ENCODE measurements at places on chromosomes 7 and 10.

DNA sequence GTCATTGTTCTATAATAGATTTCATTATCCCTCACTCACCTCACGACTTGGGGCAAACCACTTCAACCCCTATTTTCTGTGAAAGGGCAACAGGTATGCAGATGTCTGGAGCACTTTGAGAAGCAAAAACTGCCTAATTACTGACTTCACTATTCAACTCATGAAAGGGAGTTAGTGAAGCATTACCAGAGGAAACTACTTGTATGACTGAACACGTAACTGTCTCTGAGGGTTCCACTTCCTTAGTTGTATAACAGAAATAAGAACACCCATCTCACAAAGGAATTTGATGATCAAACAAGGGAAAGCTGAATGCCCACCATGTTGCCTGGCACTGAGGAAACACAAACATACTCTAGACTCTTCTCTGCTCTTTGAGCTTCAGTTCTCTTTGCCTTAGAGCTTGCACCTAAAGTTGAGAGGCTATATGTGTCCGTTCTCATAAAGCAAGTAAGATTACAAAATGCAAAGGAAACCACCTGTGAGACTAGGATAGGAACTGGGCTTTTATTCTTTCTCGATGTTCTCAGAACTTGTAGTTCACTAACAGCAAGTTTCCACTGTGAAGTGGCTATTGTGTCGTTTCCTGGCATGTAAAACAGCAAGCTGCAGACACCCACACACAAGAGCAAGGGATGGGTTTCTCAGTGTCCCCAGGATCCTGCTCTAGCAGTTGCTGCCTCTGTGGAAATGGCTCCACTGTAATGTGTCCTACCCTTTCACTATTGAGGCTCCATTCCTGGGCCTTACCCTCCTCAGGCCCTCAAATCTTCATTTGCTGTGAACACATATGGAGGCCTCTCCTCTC lies 2.6 kb downstream of the TMEM243 start:
- DNase-seq, result peak; percentile 46

- DNase-seq, result no peak
These were observed 13.5 kb downstream of the ATP6V0E2 start for GRCh38 chr7:149887311-149887710.

- DNase-seq, result no peak
These were observed 1219.8 kb downstream of the GATA3 start for GRCh38 chr10:9274206-9274755.

- no peak for DNase-seq
These were observed 3.3 kb downstream of the CRYGN start for GRCh38 chr7:151436446-151437158.

GRCh38 chr7:27872356-27873275 lies 132.7 kb downstream of the TAX1BP1 start:
- DNase-seq, result no peak

DNA sequence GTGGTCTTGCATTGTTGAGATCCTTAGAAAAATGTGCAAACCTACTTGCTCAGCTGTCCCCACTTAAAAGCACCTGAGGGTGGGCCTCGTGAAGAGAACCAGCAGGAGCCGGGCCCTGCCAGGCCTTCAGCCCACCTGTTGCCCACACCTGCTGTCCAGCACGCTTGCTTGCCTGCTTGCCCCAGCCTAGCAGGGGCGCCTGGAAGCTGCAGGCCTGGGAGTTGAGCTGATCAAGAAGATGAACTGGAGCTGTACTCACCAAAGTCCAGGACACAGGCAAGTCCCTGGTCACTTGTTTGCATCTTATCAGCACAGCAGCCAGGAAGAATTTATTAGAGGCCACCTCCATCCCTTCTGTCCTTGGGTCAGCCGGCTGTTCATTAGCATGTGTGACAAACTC lies 23.2 kb downstream of the CYP26A1 start:
- no peak for DNase-seq

- DNase-seq, result no peak
These were observed 1.3 kb upstream of the CALCR start for GRCh38 chr7:93575555-93576399.

DNA sequence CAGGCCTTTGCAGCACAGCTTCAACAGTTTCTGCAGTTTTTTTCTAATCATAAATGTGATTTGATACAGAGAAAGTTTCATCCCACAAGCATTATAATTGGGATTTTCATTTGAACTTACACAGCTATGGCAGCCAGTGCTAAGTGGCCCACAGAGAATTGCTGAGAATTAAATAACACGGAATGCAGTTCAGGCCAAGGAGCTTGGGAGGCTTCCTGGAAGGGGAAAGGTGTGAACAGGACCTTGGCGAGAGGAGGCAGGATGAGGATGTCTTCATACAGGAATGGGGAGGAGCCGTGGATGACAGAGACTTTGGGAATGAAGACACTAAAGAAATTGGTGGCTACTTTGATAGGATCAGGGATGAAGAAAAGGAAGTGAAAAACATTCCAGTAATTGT lies 95.3 kb downstream of the ZNF22 start:
- no peak for DNase-seq

GRCh38 chr10:97640868-97641811 lies 669 bp downstream of the PI4K2A start:
- DNase-seq, result peak; percentile 35

DNA sequence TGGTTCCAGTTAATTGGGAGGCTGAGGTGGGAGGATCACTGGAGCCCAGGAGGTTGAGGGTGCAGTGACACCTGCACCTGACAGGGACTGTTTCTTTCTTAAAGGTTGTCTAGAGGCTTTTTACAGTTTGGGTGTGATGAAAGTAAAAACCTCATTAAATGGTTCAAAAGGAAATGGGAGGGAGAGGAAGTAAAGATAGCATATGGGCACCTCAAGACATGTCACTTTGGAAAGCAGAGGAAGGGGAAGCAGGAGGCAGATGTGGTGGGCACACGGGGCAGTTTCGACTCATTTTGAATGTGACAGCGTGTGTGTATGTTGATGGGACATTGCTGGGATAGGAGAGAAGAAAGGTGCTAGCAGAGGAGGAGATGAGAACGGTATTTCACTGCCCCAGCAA lies 203.1 kb downstream of the MLLT10 start:
- peak; percentile 45 for DNase-seq

- DNase-seq, result no peak
These were observed 192.7 kb downstream of the FGFR2 start for GRCh38 chr10:121405549-121405948.

- peak; percentile 99 for DNase-seq
These were observed 144.1 kb downstream of the TCF7L2 start for GRCh38 chr10:113094114-113094486.

DNA sequence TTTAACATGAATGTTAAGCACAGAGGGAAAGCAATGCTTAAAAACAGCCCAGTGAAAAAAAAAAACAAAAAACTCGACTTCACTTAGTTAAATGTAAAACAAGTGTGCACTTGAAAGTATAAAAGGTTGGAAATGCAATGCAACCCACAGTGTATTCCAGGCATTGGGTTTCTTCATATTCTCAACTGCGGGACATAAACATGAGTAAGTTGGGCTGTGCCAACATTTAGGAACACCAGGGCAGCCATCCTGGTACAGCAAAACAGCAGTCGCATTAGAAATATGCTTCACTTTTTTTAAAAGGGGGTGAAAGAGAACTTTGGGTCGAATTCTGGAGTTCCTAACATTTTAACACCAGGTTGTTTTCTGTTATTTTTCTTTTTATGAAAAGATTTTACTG lies 937 bp downstream of the STEAP1 start:
- DNase-seq, result no peak

Data from MV-4-11 (cell line).